ENCODE measurements at places on chromosomes 12 and 14.

GRCh38 chr12:103392722-103393121, 103.0 kb downstream of the C12orf42 start:
- no peak for DNase-seq
- H3K4me3 ChIP-seq, result no peak overlapping the region
- H3K4me1 ChIP-seq, result no peaks in the 10 kb centered on the region
- no peaks in the 10 kb centered on the region for H3K27me3 ChIP-seq
- H3K36me3 ChIP-seq, result no peaks in the 10 kb centered on the region
- no peak overlapping the region for H3K27ac ChIP-seq

DNA sequence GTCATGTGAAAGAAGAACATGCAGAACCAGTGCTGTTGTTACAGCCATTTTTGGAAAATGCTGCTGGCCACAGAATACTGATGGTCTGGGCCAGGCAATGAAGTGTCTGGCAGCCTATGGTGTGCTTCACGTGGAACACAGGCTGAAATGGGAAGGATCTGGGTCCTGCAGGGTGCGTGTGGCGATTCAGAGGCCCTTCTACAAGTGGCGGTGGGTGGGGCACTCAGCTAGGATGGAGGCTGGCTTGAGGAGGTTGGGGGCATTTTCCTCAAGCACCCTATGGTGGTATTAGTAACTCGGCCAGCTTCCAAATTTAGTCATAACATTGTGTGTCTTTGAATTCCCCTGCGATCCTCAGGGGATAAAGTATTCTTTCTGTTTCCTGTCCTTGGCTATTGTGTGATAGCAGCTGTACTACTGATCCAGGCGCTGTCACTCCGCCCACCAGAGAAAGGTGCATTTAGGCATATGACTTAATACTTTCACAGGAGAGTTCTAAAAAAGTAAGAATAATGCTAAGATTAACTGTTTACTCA, 9.2 kb upstream of the RAD52 start:
- no peak overlapping the region for H3K4me3 ChIP-seq
- H3K4me1 ChIP-seq, result peaks cover 7% of the 10 kb centered on the region
- DNase-seq, result no peak
- no peaks in the 10 kb centered on the region for H3K27me3 ChIP-seq
- no peak overlapping the region for H3K27ac ChIP-seq
- H3K36me3 ChIP-seq, result no peaks in the 10 kb centered on the region

DNA sequence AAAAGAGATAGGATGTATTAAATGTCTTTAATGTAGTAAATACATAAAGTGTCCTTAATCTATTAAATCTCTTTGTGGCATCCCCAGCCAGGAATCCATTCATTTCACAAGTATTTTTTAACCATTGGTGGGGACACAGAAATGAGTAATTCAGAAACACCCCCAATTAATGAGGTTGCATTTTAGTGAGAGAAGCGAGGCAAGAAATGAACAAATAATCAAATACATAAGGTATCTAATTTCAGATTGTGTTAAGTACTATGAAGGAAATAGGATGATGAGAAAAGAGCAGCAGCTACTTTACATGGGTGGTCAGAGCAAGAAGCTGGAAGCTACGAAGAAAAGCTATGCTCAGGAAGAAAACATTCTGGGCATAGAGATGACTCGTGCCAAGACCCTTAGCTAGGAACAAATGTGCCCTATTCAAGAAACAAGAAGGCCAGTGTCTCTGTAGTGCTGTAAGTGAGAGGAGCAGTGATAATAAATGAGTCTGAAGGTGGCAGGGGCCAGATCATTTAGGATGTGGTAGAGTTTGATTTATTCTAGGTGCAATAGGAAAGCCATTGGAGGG, 60.5 kb upstream of the IGF1 start:
- no peaks in the 10 kb centered on the region for H3K4me1 ChIP-seq
- no peak for DNase-seq
- no peaks in the 10 kb centered on the region for H3K27me3 ChIP-seq
- H3K27ac ChIP-seq, result no peak overlapping the region
- H3K4me3 ChIP-seq, result no peak overlapping the region

DNA sequence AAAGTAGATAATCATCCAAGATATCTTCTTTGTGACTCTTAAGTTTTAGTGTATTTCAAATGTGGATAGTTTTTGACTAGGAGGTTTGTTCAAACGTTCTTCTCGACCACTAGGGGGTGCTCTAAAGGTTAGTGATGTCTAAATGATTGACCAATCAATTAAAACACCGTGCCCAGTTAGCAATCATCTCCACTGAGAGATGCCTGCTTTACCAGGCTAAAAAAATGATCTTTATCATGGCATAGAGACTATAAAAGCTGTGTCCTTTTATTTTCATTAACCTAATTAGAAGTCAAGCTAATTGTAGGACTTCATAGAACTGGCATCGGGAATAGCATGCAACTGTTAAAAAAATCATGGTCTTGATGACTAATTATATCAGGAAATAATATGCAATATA, 153.9 kb downstream of the PRKCH start:
- DNase-seq, result peak; percentile 95
- H3K27me3 ChIP-seq, result no peaks in the 10 kb centered on the region
- peaks cover 89% of the 10 kb centered on the region for H3K4me1 ChIP-seq
- no peak overlapping the region for H3K4me3 ChIP-seq

GRCh38 chr12:64457466-64457865, 5.5 kb downstream of the TBK1 start:
- H3K4me1 ChIP-seq, result peaks cover 47% of the 10 kb centered on the region
- no peaks in the 10 kb centered on the region for H3K27me3 ChIP-seq
- H3K4me3 ChIP-seq, result no peak overlapping the region

DNA sequence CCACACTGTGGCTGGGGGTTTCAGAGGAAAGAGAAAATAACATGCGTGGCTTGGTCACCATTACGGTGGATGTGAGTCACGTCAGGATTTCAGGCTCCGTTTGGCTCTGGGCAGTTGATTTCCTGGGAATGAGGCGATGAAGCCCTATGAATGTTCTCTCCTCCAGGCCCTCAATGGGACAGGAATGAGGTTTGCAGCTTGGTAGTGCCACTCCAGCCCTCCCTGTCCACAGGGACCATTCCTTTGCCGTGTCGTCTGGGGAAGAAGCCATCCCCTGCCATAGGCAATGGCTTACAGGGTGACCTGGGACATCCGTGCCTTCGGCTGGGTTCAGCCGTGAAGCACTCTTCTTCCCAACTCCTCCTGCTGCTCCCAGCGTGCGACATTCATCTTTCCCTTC, 95.0 kb downstream of the FBXL14 start:
- H3K27me3 ChIP-seq, result no peaks in the 10 kb centered on the region
- no peak overlapping the region for H3K27ac ChIP-seq
- DNase-seq, result no peak

- H3K4me1 ChIP-seq, result peaks cover 34% of the 10 kb centered on the region
- H3K4me3 ChIP-seq, result peak overlapping the region; percentile 90
- H3K27ac ChIP-seq, result no peak overlapping the region
- DNase-seq, result peak; percentile 55
- H3K36me3 ChIP-seq, result no peaks in the 10 kb centered on the region
Observed at GRCh38 chr14:93333631-93334103, 831 bp upstream of the BTBD7 start.
